M059J (cell line): ENCODE measurements at places on chromosomes 11 and 22.
A peak's percentile ranks its signal among the peaks of the same experiment; 100 is the strongest.

DNA sequence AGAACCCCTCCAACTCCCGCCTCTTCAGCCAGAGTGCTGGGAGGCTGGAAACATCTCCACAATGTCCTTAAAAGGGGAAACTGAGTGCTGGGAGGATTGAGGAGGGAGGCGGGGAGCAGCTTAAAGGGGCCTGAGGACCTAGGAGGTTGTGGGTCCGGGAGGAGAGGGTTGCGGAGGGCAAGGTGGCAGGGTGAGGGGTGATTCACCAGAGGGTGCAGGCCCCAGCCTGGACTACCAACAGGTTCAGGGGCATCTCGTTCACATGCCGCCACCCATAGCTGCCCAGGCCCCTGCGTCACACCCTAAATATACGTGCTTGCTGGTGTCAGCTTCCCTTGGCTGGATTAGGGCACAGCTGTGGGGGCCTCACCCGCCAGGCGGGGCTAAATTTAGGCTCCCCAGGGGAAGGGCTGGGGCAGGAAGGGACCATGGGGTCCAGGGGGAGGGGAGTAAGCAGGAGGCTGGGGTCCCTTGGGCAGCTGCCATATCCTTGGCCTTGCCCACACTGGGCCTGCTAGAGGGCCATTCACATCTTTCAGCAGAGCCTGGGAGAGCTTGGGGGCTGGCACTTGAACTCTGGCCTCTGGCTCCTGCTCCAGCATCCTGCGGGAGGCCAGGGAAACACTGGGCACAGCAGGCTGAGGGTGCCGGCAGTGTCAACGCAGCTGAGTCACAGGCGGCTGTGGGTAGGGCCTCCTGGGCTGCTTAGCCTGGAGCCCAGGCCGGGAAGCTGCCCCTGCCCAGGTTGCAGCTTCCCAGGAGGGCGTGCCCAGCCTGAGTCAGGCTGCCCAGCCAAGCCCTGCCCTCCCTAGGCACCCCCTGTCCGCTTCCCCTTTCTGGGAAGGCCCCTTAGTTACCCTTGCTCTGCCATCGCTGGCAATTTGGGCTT lies 1.3 kb downstream of the EHBP1L1 start:
- peak; percentile 91 for DNase-seq

GRCh38 chr11:126477535-126478305 lies 122.2 kb downstream of the ST3GAL4 start:
- no peak for DNase-seq

GRCh38 chr11:87097582-87097981 lies 59.8 kb downstream of the TMEM135 start:
- DNase-seq = peak; percentile 40

DNA sequence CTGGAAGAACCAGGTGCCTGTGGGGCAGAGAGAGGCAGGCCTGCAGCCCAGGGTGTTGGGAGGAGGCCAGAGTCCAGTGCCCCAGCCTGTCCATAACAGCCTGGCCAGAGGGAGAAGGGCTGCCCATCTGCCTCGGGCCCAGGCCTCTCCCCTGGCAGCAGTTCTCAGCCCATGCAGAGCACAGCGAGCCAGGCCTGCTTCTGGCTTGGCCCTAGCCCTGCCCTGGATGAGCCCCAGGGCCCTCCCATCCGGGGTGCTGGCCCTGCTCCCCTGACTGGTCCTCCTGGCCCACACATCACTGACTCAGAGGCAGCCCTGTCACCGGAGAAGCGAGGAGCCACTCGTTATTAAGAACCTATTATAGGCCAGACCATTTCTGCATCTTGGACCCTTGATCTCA lies 19.7 kb upstream of the MYRF start:
- DNase-seq = peak; percentile 63

DNA sequence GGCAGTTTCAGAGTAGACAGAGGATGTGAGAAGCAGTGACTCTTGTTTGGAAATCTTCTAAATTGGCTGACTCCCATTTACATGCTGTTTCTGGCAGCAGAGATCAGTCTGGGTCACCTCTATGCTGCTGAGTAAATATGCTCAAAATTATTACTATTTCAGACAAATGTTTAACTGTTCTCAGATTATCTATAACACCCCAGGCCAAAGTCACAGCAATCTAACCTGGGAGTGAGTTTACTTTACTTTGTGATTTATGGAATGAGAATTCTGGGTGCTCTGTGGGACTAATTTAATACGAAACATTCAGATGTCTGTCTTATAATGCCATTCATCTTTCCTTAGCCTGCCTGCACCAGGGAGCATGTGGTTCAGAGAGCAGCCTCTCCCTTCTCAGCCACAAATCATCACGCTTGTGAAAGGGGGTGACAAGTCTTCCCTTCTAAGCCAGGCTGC lies 282.5 kb upstream of the MPPED2 start:
- no peak for DNase-seq

DNA sequence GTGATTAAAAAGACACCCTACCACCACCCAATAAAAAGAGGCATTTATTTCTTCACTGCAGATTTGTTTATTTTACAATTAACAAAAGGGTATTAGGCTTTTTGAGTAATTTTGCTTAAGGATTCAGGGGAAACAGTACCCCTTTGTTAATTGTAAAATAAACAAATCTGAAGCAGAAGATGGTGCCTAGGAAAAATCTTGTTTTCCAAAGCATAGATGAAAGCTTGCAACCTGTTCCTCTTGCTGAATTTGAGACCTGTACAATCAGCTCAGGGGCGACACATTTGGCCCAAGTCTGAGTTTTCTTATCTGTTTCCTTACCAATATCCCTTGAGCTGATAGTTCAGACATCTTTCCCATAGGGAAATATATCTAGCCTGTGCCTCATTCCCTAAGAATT lies 171.9 kb downstream of the GRIA4 start:
- DNase-seq = no peak

DNA sequence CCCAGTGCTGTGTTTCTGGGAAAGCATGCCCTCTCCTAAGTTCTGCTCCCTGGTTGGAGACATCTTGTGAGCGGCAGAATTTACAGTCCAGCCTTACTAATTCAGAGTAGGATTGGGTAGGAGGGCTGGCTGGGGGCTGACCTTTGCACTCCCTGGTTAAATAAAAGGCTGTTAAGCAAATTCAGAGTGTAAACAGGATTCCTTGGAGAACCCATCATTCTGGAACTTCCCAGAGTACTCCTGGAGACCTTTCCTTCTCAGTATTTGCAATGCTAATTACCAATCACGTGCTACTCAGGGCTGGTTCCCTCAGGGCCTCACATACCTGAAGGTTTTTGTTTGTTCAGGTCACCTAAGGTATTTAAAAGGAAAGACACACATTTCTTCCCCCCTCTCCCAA lies 340.2 kb downstream of the TBC1D22A start:
- no peak for DNase-seq

- peak; percentile 17 for DNase-seq
Measured at GRCh38 chr22:50243685-50244419, 971 bp downstream of the TUBGCP6 start.

DNA sequence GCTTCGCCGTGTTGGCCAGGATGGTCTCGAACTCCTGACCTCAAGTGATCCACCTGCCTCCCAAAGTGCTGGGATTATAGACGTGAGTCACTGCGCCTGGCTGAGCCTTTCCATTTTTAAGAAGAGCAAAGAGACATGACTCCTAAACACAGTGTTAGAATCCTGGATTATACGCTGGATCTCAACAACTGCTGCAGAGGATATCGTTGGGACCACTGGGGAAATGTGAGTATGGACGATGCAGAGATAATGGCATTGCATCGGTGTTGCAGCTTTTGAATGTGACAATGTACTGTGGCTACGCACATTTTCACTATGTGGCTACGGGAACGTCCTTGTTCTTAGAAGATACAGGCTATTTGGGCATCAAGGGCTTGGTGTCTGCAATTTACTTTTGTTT lies 6.2 kb downstream of the MRGPRF start:
- no peak for DNase-seq

DNA sequence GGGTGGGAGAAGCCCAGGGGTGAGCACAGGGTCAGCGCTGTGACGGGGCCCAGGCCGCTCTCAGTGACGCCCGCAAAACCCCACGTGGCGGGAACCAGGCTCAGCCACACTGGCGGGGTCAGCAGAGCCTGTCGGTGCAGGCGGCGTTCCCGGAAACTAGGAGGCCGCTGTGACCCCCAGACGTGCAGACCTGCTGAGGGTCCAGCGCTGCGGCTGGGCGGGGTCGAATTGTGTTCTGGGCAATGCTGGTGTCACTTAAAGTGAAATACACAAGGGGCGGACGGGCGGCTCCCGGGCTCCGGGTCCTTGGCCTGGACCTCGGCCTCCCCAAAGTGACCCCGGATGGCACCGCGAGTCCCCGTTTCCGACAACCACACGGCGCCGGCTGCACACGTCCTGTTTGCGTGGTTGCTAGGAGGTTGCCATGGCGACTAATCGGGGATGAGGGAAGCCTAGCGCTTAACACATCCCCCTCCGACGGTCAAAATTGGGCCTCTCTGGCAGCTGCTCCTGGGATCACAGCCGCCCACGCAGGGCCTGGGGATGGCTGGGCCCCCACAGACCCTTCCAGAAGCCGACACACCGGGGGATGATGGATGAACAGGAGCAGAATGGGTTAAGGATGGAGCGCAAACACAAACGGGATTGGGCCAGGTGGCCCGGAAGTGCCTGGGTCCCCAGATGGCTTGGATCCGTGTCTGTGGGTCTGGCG lies 81.7 kb upstream of the PRR5 start:
- DNase-seq = peak; percentile 65

GRCh38 chr11:60699284-60699691 lies at the start of gene MS4A8:
Gene MS4A8, plus strand, starts transcription at chr11:60699612. Its CDS starts 1,249 bp downstream, at chr11:60700861.
- DNase-seq = peak; percentile 7

- peak; percentile 51 for DNase-seq
Measured at GRCh38 chr11:115334932-115335788, 169.1 kb downstream of the CADM1 start.
